Immature natural killer cell (primary cell): ENCODE measurements at places on chromosomes 3 and 15.

GRCh38 chr15:31338318-31338878 lies 11.8 kb downstream of the KLF13 start:
- H3K4me3 ChIP-seq = peak overlapping the region; percentile 82
- peaks cover 98% of the 10 kb centered on the region for H3K4me1 ChIP-seq
- H3K36me3 ChIP-seq = no peaks in the 10 kb centered on the region
- DNase-seq = no peak

- H3K4me3 ChIP-seq = peak overlapping the region; percentile 83
- peaks cover 32% of the 10 kb centered on the region for H3K36me3 ChIP-seq
- peaks cover 10% of the 10 kb centered on the region for H3K27me3 ChIP-seq
- DNase-seq = no peak
Observed at GRCh38 chr3:15646851-15647511, 45.4 kb downstream of the BTD start.

GRCh38 chr15:90367576-90367975 lies 15.5 kb downstream of the ZNF774 start:
- no peaks in the 10 kb centered on the region for H3K36me3 ChIP-seq
- no peak overlapping the region for H3K4me3 ChIP-seq
- DNase-seq = no peak

- no peaks in the 10 kb centered on the region for H3K36me3 ChIP-seq
- H3K27ac ChIP-seq = no peak overlapping the region
- H3K27me3 ChIP-seq = no peaks in the 10 kb centered on the region
- no peak overlapping the region for H3K4me3 ChIP-seq
Observed at GRCh38 chr3:29822071-29822470, 541.2 kb downstream of the RBMS3 start.

GRCh38 chr15:41337047-41337446 lies 4.4 kb downstream of the NUSAP1 start:
- no peak overlapping the region for H3K4me3 ChIP-seq
- no peak overlapping the region for H3K27ac ChIP-seq
- H3K4me1 ChIP-seq = peaks cover 22% of the 10 kb centered on the region
- H3K36me3 ChIP-seq = no peaks in the 10 kb centered on the region
- DNase-seq = no peak

- peaks cover 5% of the 10 kb centered on the region for H3K27me3 ChIP-seq
- no peaks in the 10 kb centered on the region for H3K4me1 ChIP-seq
- no peak overlapping the region for H3K27ac ChIP-seq
- H3K4me3 ChIP-seq = no peak overlapping the region
Observed at GRCh38 chr15:62874959-62875625, 167.5 kb upstream of the TPM1 start.

DNA sequence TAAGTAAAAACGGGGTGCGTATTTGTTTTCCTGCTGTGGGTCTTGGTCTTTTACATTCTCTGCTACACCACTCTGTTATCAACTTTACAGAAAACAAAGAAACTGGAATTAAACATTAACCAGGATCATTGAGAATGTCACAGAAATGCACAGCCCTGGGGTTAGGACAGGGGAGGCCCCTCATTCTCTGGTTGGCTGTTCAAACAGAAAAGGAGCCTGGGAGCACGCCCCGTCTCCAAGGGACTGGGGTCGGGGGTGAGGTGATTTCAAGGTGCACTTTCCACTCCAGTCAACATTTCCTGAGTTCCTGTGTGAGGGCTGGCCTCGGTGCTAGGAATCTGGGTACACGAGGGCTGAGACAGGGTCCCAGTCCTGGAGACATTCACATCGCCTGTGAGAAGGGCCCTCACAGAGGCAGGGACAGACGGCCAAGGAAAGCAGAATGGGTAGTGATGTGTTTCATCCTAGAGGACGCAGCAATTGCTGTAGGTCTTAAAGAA lies 30.3 kb downstream of the CPN2 start:
- no peak overlapping the region for H3K4me3 ChIP-seq
- peaks cover 18% of the 10 kb centered on the region for H3K27me3 ChIP-seq
- no peak for DNase-seq
- peaks cover 4% of the 10 kb centered on the region for H3K4me1 ChIP-seq

GRCh38 chr3:152323834-152324233 lies 55.1 kb downstream of the MBNL1 start:
- H3K4me3 ChIP-seq = peak overlapping the region; percentile 77
- peaks cover 4% of the 10 kb centered on the region for H3K36me3 ChIP-seq
- peak overlapping the region; percentile 95 for H3K27ac ChIP-seq
- peaks cover 2% of the 10 kb centered on the region for H3K27me3 ChIP-seq
- DNase-seq = peak; percentile 43

DNA sequence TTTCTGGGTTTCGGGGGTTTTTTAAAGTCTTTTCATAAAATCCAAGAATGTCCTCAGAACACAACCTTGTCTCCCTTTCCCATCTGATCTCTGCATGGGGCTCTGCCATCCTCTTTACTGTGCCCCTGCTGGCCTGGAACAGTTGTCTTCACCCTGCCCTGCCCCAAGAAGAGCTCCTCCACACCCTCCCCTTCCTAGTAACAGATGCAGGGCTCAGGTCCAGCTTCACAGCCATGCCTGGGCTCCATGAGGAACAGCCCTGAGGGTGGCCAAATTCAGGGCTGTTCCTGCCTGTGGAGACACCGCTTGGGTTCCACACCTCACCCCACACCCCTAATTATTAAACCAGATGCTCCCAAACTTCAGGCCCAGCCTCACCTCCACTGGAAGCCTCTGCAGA lies 12.9 kb upstream of the ULK3 start:
- H3K4me3 ChIP-seq = no peak overlapping the region
- peaks cover 24% of the 10 kb centered on the region for H3K36me3 ChIP-seq
- DNase-seq = no peak
- H3K27me3 ChIP-seq = peaks cover 2% of the 10 kb centered on the region
- H3K4me1 ChIP-seq = peaks cover 38% of the 10 kb centered on the region

GRCh38 chr3:12325586-12326515 lies 37.0 kb downstream of the PPARG start:
- no peak overlapping the region for H3K27ac ChIP-seq
- no peaks in the 10 kb centered on the region for H3K36me3 ChIP-seq
- no peak overlapping the region for H3K4me3 ChIP-seq
- H3K27me3 ChIP-seq = peaks cover 13% of the 10 kb centered on the region
